Activated CD4-positive, alpha-beta memory T cell treated with anti-CD3 and anti-CD28 coated beads for 36 hours (primary cell): ENCODE measurements at places on chromosomes 2 and 18. TPM values are rescaled to one million over a fixed set of nuclear protein-coding genes. Genes with fewer than 3 reads are reported as not detected.
A peak's percentile ranks its signal among the peaks of the same experiment; 100 is the strongest.

ATP6V1C2 gene
- total RNA-seq = not detected

B4GALT6 gene
- 3.3 TPM for total RNA-seq

DNA sequence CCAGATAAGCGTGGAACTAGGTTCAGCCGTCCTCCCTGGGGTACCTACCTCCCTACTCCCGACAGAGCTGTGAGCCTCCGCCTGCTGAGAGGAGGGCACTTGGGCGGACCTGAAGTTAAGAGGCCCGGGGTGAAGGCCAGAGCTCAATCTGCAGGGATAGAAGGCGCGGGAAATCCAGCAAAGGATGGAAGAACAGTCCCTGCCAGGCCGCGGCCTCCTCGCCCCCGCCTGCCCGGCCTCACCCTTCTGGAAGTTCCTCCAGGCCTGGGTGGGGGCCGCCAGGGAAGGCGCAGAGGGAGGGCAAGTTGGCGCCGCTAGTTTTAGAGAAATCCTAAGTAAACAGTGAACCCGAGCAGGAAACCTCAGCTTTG, 13.0 kb downstream of the EN1 start:
- no peak overlapping the region for H3K4me3 ChIP-seq
- H3K27me3 ChIP-seq = peaks cover 67% of the 10 kb centered on the region
- no peak for DNase-seq
- H3K27ac ChIP-seq = no peak overlapping the region
- H3K4me1 ChIP-seq = peaks cover 12% of the 10 kb centered on the region

DNA sequence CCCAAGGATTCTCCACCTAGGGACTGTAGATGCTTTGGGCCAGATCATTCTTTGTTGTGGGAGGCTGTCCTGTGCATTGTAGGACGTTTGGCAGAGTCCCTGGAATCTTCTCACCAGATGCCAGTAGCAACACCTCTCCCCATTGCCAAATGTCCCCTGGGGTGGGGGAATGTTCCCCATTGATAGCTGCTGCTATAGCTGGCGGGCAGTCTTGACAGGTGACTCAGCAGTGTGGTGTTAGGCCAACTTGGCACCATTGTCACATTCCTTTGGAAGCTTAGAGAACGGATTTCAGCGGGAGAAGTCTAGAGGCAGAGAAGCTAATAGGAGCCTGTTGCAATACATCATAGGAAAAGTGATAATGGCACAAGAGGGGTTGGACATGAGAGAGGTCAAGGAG, 495.7 kb upstream of the SMIM21 start:
- H3K4me1 ChIP-seq = no peaks in the 10 kb centered on the region
- no peak for DNase-seq
- no peaks in the 10 kb centered on the region for H3K36me3 ChIP-seq
- peaks cover under 1% of the 10 kb centered on the region for H3K27me3 ChIP-seq
- H3K27ac ChIP-seq = no peak overlapping the region

- H3K27ac ChIP-seq = no peak overlapping the region
- H3K4me3 ChIP-seq = no peak overlapping the region
- H3K36me3 ChIP-seq = no peaks in the 10 kb centered on the region
- no peaks in the 10 kb centered on the region for H3K4me1 ChIP-seq
- no peak for DNase-seq
- peaks cover 9% of the 10 kb centered on the region for H3K27me3 ChIP-seq
Observed at GRCh38 chr18:25825056-25825455, 265.4 kb downstream of the SS18 start.

GRCh38 chr2:47058003-47058931, 96.8 kb downstream of the STPG4 start:
- no peak overlapping the region for H3K27ac ChIP-seq
- no peaks in the 10 kb centered on the region for H3K27me3 ChIP-seq
- peaks cover 25% of the 10 kb centered on the region for H3K4me1 ChIP-seq
- H3K4me3 ChIP-seq = no peak overlapping the region
- no peak for DNase-seq
- H3K36me3 ChIP-seq = peaks cover 21% of the 10 kb centered on the region

GRCh38 chr2:235638541-235639427, 144.9 kb downstream of the AGAP1 start:
- DNase-seq = no peak
- H3K27me3 ChIP-seq = peaks cover 13% of the 10 kb centered on the region
- H3K4me3 ChIP-seq = no peak overlapping the region
- no peak overlapping the region for H3K27ac ChIP-seq
- H3K36me3 ChIP-seq = no peaks in the 10 kb centered on the region
- no peaks in the 10 kb centered on the region for H3K4me1 ChIP-seq

ASXL3 gene
- not detected for total RNA-seq

ABCG5 gene
- total RNA-seq = not detected

PHOSPHO2 gene
- total RNA-seq = 2.6 TPM

DNA sequence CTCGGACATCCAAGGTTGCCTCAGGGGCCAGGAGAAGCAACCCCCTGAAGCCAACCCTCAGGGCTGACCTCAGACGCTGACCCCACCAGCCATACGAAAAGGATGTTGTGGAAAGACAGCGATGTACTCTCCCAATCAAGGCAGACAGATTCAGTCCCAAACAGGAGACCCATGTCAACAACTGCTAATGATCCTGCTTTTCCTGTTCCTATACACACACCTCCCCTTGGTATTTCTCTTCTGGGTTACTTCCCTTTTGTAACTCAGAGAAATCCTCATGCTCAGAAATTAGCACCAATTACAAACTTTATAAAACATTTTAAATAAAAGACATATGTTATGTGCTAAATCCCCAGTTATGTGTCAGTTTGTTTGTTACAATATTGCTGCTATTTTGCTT, 120.8 kb downstream of the PID1 start:
- no peaks in the 10 kb centered on the region for H3K4me1 ChIP-seq
- H3K27me3 ChIP-seq = no peaks in the 10 kb centered on the region
- H3K27ac ChIP-seq = no peak overlapping the region
- no peaks in the 10 kb centered on the region for H3K36me3 ChIP-seq
- no peak overlapping the region for H3K4me3 ChIP-seq
- no peak for DNase-seq

- no peaks in the 10 kb centered on the region for H3K36me3 ChIP-seq
- no peak for DNase-seq
- peaks cover 40% of the 10 kb centered on the region for H3K27me3 ChIP-seq
- no peaks in the 10 kb centered on the region for H3K4me1 ChIP-seq
- no peak overlapping the region for H3K4me3 ChIP-seq
Observed at GRCh38 chr2:236238751-236239150, 25.5 kb downstream of the ASB18 start.

GRCh38 chr2:29718076-29718686, 203.2 kb downstream of the ALK start:
- peaks cover 5% of the 10 kb centered on the region for H3K27me3 ChIP-seq
- H3K4me1 ChIP-seq = no peaks in the 10 kb centered on the region
- H3K36me3 ChIP-seq = no peaks in the 10 kb centered on the region
- no peak overlapping the region for H3K4me3 ChIP-seq

GRCh38 chr18:76573325-76574025, 78.4 kb upstream of the ZNF516 start:
- H3K27me3 ChIP-seq = peaks cover 12% of the 10 kb centered on the region
- H3K27ac ChIP-seq = no peak overlapping the region
- H3K36me3 ChIP-seq = no peaks in the 10 kb centered on the region
- H3K4me3 ChIP-seq = no peak overlapping the region

GRCh38 chr2:70936165-70936978, 672 bp downstream of the ATP6V1B1 start:
- peaks cover 8% of the 10 kb centered on the region for H3K27me3 ChIP-seq
- H3K4me3 ChIP-seq = no peak overlapping the region
- DNase-seq = no peak
- H3K27ac ChIP-seq = no peak overlapping the region
- no peaks in the 10 kb centered on the region for H3K4me1 ChIP-seq
- H3K36me3 ChIP-seq = no peaks in the 10 kb centered on the region

- no peaks in the 10 kb centered on the region for H3K27me3 ChIP-seq
- H3K27ac ChIP-seq = no peak overlapping the region
- no peak for DNase-seq
- H3K36me3 ChIP-seq = no peaks in the 10 kb centered on the region
Observed at GRCh38 chr2:71880287-71880686, 267.4 kb downstream of the CYP26B1 start.

DNA sequence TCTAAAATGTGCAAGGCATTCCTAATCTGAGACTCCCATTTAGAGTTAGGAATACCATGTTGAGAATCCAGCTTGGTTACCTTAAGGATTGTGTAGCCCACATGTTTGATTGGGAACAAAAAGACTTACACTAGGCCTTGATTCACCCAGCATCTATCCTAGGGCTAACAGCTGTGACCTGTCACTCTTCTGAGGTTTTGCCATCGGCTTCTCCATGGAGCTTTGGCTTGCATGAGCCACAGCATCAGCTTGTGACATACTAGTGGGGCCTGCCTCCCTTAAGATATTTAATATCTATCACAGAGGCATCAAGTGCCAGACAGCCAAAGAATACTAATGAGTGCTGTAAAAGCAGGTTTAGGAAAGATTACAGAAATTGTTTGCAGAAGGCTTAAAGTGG, 241.3 kb upstream of the UBE2E3 start:
- no peak for DNase-seq
- no peaks in the 10 kb centered on the region for H3K27me3 ChIP-seq
- H3K36me3 ChIP-seq = no peaks in the 10 kb centered on the region
- H3K4me1 ChIP-seq = no peaks in the 10 kb centered on the region

EVX2 gene
- total RNA-seq = not detected

TYMS gene
- 287 TPM for total RNA-seq

PAX3 gene
- not detected for total RNA-seq

DNA sequence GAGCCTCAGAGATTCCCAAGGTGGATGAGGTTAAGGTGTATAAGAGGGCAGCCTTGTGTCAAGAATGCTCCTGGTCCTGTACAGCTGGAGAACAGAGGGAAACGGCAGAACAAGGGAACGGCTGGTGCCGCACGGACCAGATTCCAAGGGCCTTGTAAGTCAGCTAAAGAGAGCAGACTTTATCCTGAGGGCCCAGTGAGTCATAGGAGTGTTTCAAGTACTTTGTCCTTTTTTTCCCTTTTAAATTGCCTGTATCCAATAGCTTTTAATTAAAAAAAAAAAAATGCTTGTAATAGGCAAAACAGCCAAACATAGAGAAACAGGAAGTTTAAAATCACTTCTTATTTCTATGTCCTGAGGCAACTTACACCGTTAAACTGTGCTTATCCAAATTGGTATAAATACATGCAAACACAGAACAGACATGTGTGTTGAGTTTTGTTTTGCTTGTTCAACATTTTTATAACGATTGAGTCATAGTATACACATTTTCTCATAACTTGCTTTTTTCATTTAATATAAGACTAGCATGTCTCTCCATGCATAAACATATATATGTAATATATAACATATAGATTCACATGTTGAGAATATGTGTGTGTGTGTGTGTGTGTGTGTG, 42.1 kb upstream of the EVA1A start:
- H3K4me3 ChIP-seq = no peak overlapping the region
- no peak overlapping the region for H3K27ac ChIP-seq
- H3K36me3 ChIP-seq = no peaks in the 10 kb centered on the region
- no peaks in the 10 kb centered on the region for H3K4me1 ChIP-seq
- H3K27me3 ChIP-seq = peaks cover 23% of the 10 kb centered on the region
- no peak for DNase-seq

ZNF521 gene
- not detected for total RNA-seq

GRCh38 chr18:79868168-79868784, 70.5 kb downstream of the KCNG2 start:
- peak; percentile 2 for DNase-seq
- H3K36me3 ChIP-seq = no peaks in the 10 kb centered on the region
- H3K27ac ChIP-seq = no peak overlapping the region
- no peak overlapping the region for H3K4me3 ChIP-seq

GRCh38 chr18:79402977-79403722, 7.4 kb downstream of the NFATC1 start:
- no peaks in the 10 kb centered on the region for H3K27me3 ChIP-seq
- peak; percentile 48 for DNase-seq
- peaks cover 65% of the 10 kb centered on the region for H3K4me1 ChIP-seq
- peak overlapping the region; percentile 94 for H3K27ac ChIP-seq
- peak overlapping the region; percentile 87 for H3K4me3 ChIP-seq

- H3K27me3 ChIP-seq = peaks cover 9% of the 10 kb centered on the region
- H3K4me3 ChIP-seq = no peak overlapping the region
- H3K36me3 ChIP-seq = no peaks in the 10 kb centered on the region
- no peak overlapping the region for H3K27ac ChIP-seq
- no peaks in the 10 kb centered on the region for H3K4me1 ChIP-seq
- no peak for DNase-seq
Observed at GRCh38 chr2:180656455-180656847, 324.0 kb upstream of the UBE2E3 start.

DNA sequence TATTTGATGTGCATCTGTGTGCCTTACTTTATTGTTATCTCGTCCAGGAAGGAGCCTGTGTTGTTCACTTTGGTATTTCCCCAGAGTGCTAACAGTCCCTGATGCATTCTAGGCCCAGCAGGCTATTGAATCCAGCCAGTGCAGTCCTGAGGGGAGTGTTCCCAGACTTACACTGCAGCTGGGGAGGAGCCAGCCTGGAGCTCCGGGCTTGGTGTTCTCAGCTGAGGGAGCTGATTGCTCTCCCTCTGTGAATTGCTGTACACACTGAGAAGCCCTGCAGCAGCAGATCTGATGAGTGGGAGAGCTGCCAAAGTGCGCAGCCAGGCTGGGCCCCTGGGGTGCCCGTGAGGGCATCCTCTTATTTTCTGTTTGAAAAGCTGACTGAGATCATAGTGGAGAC, 159.2 kb downstream of the GALNT3 start:
- peaks cover 2% of the 10 kb centered on the region for H3K27me3 ChIP-seq
- no peaks in the 10 kb centered on the region for H3K36me3 ChIP-seq
- no peak overlapping the region for H3K4me3 ChIP-seq
- no peaks in the 10 kb centered on the region for H3K4me1 ChIP-seq
- no peak overlapping the region for H3K27ac ChIP-seq
- DNase-seq = no peak
